ENCODE measurements at places on chromosomes 4 and X.
A peak's percentile ranks its signal among the peaks of the same experiment; 100 is the strongest.

DNA sequence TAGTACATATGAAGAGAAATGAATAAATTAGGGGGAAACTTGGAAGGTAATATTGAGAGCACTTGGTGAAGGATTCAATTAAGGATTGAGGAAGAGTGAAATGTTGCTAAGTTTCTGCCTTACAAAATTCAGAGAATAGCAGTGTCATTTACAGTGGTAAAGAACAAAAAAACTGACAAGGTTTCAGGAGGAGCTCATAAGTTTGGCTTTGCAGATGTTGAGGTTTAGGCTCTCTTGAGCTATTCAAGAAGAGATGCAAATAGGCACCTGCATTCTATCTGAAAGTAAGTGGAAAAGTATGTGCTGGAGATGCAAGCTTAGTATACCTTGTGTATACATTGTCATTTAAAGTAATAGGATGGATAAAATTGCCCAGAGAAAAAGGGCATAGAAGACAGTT, 22.3 kb upstream of the EMCN start:
- DNase-seq = no peak

DNA sequence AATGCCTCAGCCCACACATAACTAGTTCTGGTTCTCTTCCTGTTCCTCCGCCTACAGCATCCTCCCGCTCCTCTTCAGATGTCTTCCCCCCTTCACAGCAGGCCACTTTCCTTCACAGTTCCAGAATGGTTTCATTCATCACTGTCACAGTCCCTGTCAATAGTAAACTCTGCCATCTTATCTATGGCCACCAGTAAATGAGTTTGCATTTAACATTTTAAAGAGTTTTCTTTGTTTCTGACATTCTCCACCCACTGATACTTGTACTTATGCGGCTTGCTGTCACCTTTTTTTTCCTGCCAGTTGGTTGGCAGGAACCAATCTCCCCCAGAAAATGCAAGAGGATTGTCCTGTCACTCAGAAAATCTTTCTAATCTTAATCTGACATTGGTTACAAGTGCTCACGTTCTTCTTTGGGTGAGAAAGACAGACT, 114.1 kb downstream of the GLUD2 start:
- peak; percentile 29 for DNase-seq

DNA sequence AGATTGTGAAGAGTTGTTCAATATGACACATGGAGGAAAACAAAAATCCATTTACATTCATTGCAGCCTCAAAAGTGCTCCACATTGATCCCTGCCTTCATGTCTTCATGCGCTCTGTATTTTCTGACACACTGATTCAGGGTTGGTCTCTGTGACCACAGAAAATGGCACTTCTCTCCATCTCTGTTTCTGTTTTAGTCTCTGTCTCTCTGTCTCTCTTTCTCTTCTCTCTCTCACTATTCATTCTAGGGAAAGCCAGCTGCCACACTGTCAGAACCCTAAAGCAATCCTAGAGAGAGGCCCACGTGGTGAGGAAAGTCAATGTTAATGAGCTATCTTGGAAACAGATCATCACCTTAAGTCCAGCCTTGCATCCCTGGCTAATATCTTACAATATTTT, 2238.4 kb downstream of the PCDH7 start:
- DNase-seq = no peak

DNA sequence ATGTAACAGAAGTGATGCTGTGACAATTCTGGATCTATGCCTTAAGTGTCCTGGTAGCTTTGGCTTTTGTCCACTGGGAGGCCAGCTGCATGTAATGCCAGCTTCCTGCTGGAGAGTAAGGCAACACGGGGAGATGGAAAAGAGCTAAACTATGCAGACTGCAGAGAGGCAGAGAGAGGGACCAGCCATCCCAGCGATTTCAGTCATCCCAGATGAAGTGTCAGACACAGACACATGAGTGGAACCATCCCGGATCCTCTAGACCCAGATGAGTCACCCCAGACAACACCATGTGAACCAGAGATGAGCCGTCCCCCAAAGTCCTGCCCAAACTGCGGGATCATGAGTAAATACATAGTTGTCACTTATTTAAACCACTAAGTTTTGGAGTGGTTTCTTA, 14.6 kb downstream of the SRPX start:
- no peak for DNase-seq

GRCh38 chr4:128166982-128167381, 105.9 kb downstream of the LARP1B start:
- no peak for DNase-seq

Data from stimulated activated CD4-positive, alpha-beta T cell treated with anti-CD3 and anti-CD28 coated beads, Interleukin-2, amount 100 ng/mL, for 24 hours (primary cell).